Airway epithelial cell (primary cell): ENCODE measurements at places on chromosomes 16 and 17. TPM values are rescaled to one million over a fixed set of nuclear protein-coding genes. Genes with fewer than 3 reads are reported as not detected.

SDR42E2 gene
- total RNA-seq = not detected in 2 replicates

ETV4 gene
- total RNA-seq = 15.0 and 23.2 TPM in 2 replicates

SLC5A11 gene
- total RNA-seq = not detected in 2 replicates

ARL5C gene
- not detected in 2 replicates for total RNA-seq

CYB561 gene
- 29.7 and 33.6 TPM in 2 replicates for total RNA-seq

TBC1D3I gene
- 0.28 TPM in 1 of 2 replicates, not detected in the other for total RNA-seq

SCNN1G gene
- 1.8 and 1.9 TPM in 2 replicates for total RNA-seq

OVCA2 gene
- 61.9 and 64.2 TPM in 2 replicates for total RNA-seq

CSHL1 gene
- total RNA-seq = not detected in 2 replicates

KRT40 gene
- total RNA-seq = 0.07 TPM in 1 of 2 replicates, not detected in the other

TUBB3 gene
- 159 and 160 TPM in 2 replicates for total RNA-seq

PSME3 gene
- total RNA-seq = 122 and 130 TPM in 2 replicates

ZP2 gene
- total RNA-seq = not detected in 2 replicates

HEXD gene
- 7.2 and 9.2 TPM in 2 replicates for total RNA-seq

SLC5A2 gene
- 0.14 TPM in 1 of 2 replicates, not detected in the other for total RNA-seq

SEPTIN12 gene
- not detected in 2 replicates for total RNA-seq

CTRL gene
- total RNA-seq = 1.5 TPM in 1 of 2 replicates, not detected in the other
